Progenitor cell of endocrine pancreas (in vitro differentiated cells): ENCODE measurements at places on chromosomes 2 and 18.

DNA sequence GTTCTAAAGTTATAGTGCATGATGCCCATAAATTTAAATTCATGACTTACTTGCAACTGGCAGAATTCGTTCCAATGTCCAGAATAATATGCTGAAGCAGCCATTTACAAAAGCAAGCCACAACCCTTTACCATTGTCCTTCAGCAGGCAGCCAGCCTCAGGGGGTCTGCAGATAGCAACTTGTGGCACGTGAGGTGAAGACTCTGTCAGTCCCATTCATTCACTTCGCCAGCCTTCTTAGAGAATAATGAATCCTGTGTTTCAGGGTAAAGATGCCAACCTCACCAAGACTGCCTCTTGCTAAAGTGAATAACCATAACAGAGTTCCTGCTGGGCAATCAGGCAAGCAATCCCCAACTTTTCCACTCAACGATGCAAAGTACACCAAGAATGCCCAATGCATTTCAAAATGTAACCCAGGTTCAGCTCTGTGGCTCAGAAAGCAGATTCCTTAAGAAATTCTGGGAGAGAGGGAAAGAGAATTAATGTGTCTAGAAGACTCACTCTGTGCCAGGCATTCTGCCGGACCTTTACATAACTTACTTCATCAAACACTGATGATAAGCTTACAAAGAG lies 315.4 kb downstream of the NCKAP5 start:
- no peak overlapping the region for H3K4me3 ChIP-seq
- no peak for DNase-seq
- no peaks in the 10 kb centered on the region for H3K36me3 ChIP-seq
- no peak overlapping the region for H3K27ac ChIP-seq
- no peaks in the 10 kb centered on the region for H3K4me1 ChIP-seq

DNA sequence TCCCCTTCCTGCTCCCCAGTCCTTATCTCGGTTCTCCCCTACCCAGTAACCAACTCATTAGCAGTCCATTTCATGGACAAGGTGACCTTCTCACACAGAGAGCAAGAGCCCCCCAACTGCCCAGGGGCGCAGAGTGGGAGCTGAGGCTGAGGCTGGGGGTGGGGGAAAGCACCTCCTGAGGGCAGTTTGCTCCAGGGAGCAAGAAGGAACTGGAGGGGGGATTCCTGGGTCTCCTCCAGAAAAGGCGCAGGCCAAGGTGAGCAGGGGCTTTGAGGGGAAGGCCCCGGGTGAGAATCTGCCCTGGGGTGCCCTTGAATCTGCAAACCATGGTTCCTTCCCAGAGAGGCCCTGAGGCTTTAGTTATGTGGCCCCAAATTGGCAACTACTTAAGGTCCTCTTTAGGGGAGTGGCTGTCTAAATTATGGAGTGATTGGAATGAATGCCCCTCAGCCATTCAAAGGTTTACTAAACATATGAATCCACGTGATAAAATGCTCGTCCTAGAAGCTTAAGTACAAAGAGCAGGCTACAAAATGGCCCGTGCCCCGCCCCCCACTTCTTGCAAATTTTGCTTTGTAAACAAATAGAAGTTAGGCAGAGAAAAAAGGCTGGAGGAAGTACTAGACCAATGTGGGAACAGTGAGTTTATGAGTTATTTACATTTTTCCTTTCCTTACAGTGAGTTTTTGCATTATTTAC lies 123.5 kb upstream of the HS6ST1 start:
- peaks cover 17% of the 10 kb centered on the region for H3K4me1 ChIP-seq
- H3K27me3 ChIP-seq: peaks cover 22% of the 10 kb centered on the region
- H3K4me3 ChIP-seq: no peak overlapping the region
- peak overlapping the region; percentile 84 for H3K27ac ChIP-seq

GRCh38 chr18:70454704-70455322 lies 166.0 kb downstream of the SOCS6 start:
- peak; percentile 32 for DNase-seq
- no peak overlapping the region for H3K4me3 ChIP-seq
- no peaks in the 10 kb centered on the region for H3K36me3 ChIP-seq
- no peak overlapping the region for H3K27ac ChIP-seq
- H3K27me3 ChIP-seq: peaks cover 22% of the 10 kb centered on the region

- peaks cover 15% of the 10 kb centered on the region for H3K4me1 ChIP-seq
- DNase-seq: no peak
- no peak overlapping the region for H3K27ac ChIP-seq
- H3K27me3 ChIP-seq: no peaks in the 10 kb centered on the region
Measured at GRCh38 chr2:218354045-218354444, 2.6 kb upstream of the CATIP start.

DNA sequence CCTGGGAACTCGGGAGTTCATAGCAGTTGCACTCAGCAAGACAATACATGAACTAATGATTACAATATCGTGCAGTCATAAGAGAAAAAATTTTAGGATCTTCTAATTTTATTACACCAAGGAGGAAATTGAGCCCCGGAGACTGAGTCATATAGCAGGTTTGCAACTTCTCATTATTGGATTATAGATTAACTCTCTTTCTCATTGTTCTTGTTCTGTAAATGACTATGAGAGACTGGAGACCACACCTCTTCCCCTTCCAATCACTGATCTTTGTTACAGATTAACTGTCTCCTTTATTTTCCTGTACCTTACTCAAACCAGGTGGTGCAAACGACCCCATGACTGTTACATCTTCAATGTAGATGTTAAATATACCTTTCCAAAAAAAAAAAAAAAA lies 435.8 kb upstream of the DDX18 start:
- H3K27me3 ChIP-seq: no peaks in the 10 kb centered on the region
- H3K4me1 ChIP-seq: peaks cover 21% of the 10 kb centered on the region
- DNase-seq: no peak
- H3K27ac ChIP-seq: peak overlapping the region; percentile 30
- no peak overlapping the region for H3K4me3 ChIP-seq
- no peaks in the 10 kb centered on the region for H3K36me3 ChIP-seq

DNA sequence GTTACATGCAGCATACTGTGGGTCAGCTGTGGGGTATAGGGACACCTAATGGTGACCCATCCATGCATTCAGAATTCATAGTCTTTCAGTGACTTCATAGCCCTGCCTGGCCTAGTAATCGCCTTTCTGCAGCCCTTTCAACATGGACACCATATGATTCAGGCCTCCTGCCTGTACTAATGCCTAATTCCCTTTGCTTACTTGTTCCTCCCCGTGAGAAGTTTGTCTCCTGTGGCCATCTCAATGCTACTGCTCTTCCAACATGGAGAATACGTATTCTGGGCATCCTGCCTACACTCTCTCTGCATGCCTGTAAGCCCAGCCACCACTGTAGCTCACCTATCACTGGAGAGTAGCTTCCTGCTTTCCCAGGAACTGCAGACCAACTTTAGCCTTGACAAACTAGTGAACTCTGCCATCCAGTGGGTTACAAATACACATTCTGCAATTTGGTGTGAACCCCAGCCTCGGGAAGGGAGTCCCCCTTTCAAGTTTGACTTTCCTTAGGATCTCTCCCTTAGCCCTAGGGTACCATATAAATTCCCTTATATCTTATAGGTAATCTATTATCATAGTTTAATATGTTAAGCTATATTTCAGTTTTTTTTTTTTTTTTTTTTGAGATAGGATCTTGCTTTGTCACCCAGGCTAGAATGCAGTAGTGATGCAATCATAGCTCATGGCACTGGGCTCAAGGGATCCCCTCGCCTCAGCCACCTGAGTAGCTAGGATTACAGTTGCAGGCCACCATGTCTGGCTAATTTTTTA lies 22.3 kb downstream of the M1AP start:
- H3K27ac ChIP-seq: no peak overlapping the region
- no peak for DNase-seq
- no peak overlapping the region for H3K4me3 ChIP-seq
- H3K4me1 ChIP-seq: no peaks in the 10 kb centered on the region
- H3K36me3 ChIP-seq: no peaks in the 10 kb centered on the region
- H3K27me3 ChIP-seq: no peaks in the 10 kb centered on the region

GRCh38 chr2:180849851-180850250 lies 130.6 kb upstream of the UBE2E3 start:
- H3K27ac ChIP-seq: no peak overlapping the region
- H3K4me1 ChIP-seq: no peaks in the 10 kb centered on the region
- H3K4me3 ChIP-seq: no peak overlapping the region
- no peaks in the 10 kb centered on the region for H3K27me3 ChIP-seq
